ENCODE measurements at places on chromosomes 11 and 22.

DNA sequence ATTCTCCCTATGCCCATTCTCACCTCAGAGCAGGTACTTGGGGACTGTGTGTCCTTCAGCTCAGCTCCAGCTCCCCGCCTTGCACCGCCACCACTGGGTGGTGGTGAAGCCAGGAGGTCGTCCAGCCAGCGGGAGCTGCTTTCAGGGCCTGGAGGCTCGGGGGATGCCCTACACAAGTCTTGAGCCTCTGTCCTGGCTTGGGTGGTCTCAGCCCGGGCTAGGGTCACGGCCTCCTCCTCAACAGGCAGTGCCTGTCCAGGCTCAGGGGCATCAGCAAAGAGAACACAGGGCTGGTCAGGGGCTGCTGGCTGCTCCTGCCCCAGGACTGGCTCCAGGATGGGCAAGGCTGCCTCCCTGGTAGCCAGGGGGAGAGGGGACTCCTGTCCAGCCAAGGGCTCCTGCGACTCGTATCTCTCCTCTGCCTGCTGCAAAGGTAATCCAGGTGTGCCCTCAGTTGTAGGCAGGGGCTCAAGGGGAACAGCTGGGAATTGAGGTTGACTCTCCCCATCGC, 12.2 kb downstream of the TNKS1BP1 start:
- DNase-seq = no peak

DNA sequence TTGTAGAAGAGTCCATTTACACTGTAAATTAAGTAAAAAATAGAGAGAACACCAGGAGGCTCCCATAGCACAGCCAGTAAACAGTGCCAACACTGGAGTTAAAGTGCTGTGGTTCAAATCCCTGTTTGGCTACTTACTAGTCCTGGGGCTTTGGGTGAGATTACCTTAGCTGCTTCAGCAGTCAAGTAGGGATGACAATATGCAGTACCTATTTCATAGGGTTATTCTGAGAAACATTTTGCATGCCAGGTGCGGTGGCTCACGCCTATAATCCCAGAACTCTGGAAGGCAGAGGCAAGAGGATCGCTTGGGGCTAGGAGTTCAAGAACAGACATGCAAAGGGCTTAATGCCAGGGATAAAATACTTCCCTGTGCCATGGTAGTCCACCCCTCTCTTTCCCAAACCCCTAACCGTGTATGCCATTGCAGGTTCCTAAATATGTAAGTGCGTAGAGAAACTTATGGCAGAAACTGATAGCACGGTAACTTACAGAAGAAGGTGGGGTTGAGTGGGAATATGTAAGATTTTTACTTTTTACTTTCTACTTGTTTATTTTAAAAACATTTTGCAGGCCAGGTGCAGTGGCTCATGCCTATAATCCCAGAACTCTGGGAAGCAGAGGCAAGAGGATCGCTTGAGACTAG, 86.4 kb upstream of the PICALM start:
- DNase-seq = no peak

DNA sequence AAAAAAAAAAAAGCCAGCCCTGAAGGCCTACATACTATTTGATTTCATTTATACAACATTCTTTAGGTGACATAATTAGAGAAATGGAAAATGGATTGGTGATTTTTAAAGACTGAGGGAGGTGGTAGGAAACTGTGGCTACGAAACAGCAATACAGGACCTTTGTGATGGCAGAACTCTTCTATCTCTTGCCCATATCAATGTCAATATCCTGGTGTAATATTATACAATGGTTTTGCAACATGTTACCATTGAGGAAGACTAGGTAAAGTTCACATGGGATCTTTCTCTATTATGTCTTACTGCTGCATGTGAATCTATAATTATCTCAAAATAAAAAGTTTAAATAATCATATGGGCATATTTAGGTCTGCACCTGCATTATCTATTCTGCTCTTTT, 371.2 kb downstream of the ETS1 start:
- DNase-seq = no peak

DNA sequence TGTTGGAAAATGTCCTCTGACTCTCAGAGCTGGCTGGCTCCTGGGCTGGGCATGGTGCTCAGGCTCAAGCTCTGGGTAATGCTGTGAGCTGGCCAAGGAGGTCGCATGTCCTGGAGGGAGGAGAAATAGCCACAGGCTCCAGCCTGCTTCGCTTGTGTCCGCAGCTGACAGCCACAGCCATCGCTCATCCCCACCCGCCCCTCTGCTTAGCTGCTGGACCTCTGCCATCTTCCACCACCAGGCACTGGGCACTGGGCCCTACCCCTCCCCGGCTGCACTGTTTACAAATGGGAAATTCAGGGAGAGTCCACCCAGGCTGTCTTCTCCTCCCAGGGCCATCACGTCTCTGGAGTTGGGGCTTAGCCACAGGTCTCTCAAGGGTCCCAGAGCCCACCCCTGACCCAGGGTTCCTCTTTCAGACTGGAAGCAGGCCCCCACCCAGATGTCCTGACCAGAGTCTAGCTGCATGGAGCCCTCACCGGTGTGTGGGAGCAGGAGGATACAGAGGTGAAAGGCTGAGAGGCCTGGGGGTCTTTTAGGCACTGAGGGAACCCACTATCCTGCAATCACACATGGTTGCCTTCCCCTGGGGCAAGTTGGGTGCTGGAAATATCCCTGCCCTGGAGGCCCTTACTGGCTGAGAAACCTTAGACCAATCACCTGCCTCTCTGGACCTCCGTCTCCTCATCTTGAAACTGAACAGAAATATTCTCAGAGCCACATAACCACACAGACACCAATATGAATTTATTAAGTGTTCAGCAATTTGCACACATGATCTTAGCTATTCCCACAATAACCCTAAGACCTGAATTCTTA, 62.7 kb downstream of the CD82 start:
- DNase-seq = no peak

- no peak for DNase-seq
These were observed 33.3 kb downstream of the MPPED2 start for GRCh38 chr11:30552839-30553238.

GRCh38 chr11:210122-210802, 2.8 kb downstream of the RIC8A start:
- no peak for DNase-seq

- no peak for DNase-seq
These were observed 74.2 kb upstream of the MS4A8 start for GRCh38 chr11:60625262-60625661.

GRCh38 chr11:91790346-91791170, 434.1 kb upstream of the FAT3 start:
- no peak for DNase-seq
